ENCODE measurements at places on chromosomes 11 and 22.

GRCh38 chr22:47166033-47166404 lies 403.6 kb downstream of the TBC1D22A start:
- DNase-seq = no peak

- DNase-seq = no peak
These were observed 56.5 kb upstream of the ARHGAP32 start for GRCh38 chr11:129248618-129249017.

DNA sequence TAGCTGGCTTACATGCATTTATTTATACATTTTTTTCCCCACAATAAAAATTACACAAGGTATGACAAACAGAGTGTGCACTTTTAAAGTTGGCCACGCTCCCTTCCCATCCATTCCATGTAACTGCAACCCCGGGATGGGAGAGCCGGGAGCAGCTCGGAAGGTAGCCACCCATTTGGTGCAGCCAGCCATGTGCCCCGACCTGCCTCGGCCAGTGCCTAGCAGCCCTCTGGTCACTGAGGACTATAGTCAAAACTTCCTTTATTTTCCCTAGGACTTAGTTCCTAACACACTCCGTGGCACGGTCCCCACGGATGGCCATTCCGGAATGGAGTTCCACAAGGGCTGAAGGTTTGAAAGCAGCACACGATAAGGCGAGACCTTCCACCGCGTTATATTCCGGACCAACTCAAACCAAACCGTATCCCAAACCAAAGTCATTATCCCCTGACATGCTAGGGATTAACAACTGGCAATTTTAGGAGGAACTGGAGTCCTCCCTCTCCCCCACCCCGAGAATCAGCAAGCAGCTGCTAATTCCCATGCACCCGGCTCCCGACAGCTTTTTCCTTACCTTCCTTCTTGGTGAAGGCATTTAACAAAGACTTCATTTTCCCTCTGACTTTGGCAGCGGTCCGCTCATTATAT lies 426.4 kb downstream of the SHANK2 start:
- no peak for DNase-seq

- no peak for DNase-seq
These were observed 14.5 kb downstream of the HORMAD2 start for GRCh38 chr22:30094804-30095203.

DNA sequence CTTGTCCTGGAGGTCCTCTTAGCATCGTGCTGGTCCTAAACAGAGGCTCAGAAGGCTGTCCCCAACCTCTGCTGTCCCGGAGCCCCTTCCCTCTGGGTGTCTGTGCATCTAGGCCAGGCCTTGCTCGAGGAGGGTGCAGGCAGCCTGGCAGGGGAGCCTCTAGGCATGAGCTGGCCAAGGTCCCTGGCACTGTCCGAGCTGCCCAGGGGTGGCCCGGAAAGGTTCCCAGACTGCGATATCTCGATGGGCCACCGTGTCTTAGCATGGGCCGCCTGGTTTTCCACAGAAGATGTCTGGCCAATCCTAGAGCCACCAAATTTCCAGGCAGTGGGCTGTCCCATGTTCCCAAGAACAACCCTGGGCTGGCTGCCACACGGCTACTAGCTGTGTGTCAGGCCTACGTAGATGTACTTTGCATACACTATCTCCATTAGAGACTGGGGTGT lies 24.6 kb upstream of the SMIM38 start:
- DNase-seq = peak; percentile 12

Measured in mesothelial cell of epicardium (in vitro differentiated cells).